ENCODE measurements at places on chromosomes 4 and X.

- no peak for DNase-seq
These were observed 17.7 kb upstream of the PPEF2 start for GRCh38 chr4:75919920-75920319.

- DNase-seq = no peak
These were observed 685 bp downstream of the COMMD8 start for GRCh38 chr4:47462799-47463234.

GRCh38 chrX:118595501-118596042 lies 100.0 kb downstream of the DOCK11 start:
- DNase-seq = no peak

- DNase-seq = no peak
These were observed 373.6 kb upstream of the MAGEB2 start for GRCh38 chrX:29841750-29842149.

GRCh38 chr4:94545296-94545695 lies 93.6 kb downstream of the PDLIM5 start:
- DNase-seq = no peak

- no peak for DNase-seq
These were observed 29.8 kb downstream of the ZFYVE28 start for GRCh38 chr4:2388429-2389182.

DNA sequence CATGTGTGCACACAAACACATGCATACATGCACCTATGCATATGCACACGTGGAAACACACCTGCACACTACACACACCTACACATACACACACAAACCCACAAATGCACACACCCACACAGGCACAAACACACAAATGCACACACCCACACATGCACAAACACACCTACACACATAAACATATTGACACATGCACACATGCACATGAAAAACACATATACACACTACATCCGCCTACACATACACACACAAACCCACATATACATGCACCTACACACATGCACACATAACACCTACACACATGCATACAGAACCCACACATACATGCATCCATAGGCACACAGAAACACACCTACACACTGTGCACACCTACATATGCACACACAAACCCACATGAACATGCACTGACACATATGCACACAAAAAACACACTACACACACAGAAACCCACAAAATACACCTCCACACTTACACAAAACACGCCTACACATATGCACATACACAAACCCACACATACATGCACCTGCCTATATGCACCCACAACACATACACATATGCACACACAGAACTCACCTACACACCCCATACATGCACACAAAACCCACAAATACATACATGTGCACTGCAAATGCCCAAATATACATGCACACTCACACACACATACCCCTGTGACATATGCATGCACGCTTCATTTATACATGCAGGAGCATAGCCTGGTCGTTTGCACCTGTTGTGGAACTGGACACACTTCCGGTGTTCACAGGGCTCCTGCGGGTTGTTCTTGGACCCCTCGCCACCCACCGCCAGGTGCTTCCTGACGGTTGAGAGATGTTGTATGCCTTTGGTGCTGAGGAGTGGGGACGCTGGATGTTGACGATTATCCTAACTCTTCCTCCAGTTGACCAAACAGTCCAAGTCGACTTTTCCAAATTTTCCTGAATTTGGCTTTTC lies 22.1 kb downstream of the CD99 start:
- DNase-seq = no peak

DNA sequence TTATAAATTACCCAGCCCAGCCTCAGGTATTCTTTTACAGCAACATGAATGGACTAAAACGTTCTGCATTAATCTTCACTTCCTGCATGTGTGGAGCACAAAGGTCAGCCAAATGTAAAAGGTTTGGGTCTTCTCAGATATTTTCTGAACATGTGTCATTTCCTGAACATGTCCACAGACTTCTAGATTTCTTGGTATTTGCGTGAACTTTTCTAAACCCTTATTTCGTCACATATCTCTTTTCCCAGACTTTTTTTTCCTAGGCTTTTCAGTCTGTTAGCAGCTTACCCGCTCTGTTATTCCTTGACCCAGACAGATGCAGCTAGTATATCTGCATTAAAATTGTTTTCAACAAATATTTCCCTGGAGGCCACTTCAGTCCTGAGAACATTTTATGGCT lies 57.3 kb upstream of the USP51 start:
- DNase-seq = no peak

GRCh38 chrX:68286076-68286475 lies 147.2 kb downstream of the OPHN1 start:
- no peak for DNase-seq

DNA sequence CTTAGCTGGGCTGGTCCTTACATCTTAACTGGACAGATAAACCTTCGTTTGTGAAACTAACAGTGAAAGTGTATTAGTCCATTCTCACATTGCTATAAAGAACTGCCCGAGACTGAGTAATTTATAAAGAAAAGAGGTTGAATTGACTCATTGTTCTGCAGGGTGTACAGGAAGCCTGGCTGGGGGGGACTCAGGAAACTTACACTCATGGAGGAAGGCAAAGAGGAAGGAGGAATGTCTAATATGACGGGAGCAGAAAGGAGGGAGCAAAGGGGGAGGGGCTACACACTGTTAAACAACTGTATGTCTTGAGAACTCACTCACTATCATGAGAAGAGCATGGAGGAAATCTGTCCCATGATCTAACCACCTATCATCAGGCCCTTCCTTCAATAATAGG lies 1566.5 kb upstream of the PCDH7 start:
- DNase-seq = no peak

DNA sequence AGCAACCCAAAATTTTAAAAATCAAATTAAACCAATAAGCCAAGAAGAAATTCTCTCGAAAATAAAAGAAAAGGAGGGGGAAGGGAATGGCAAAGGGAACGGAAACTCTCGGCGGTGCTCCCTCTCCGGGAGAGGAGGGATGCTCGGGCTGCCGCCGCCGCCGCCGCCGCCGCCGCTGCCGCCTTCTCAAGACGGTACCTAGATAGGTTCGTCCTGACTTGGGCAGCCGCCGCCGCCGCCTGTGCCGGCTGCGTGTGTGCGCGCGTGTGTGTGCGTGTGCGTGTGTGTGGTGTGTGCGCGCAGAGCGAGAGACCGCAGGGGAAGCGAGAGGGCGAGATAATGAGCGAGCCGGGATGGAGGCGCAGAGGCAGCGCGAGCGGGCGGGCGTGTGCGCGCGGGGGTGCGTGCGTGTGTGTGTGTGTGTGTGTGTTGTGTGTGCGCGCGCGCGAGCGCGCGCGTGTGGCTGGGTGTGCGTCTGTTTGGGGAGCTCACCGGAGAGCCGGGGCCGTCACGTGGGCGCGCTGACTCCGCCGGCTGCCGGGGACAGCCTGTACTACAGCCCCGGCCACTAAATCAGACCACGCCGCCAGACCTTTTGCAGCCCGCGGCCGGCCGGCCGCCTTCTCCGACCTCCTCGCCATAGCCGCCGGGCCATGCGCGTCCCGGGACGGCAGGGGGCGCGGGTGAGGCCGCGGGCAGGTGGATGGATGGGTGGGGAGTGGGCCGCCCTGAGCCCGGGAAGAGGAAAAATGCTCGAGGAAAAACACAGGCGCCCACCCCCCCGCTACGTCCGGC lies 111.6 kb downstream of the DHX15 start:
- DNase-seq = no peak

All from brain pericyte (primary cell).